ENCODE measurements at places on chromosomes 5 and 9. TPM values are rescaled to one million over a fixed set of nuclear protein-coding genes. Genes with fewer than 3 reads are reported as not detected.

The CARTPT gene
- total RNA-seq, result not detected

The PCDHA1 gene
- under 0.01 TPM for total RNA-seq

The SARDH gene
- 4.6 TPM for total RNA-seq

The PAEP gene
- total RNA-seq, result not detected

The ARRDC3 gene
- total RNA-seq, result 86.2 TPM

The OTP gene
- total RNA-seq, result not detected

The XRCC4 gene
- 3.0 TPM for total RNA-seq

Data from bronchial smooth muscle cell (primary cell).